Stimulated activated naive CD4-positive, alpha-beta T cell treated with Interleukin-2 at 50 U/mL for 16 hours (primary cell): ENCODE measurements at places on chromosomes 7 and 10.

- DNase-seq: no peak
Measured at GRCh38 chr10:9449530-9449929, 1395.0 kb downstream of the GATA3 start.

GRCh38 chr10:51588984-51589383 lies 110.4 kb downstream of the CSTF2T start:
- DNase-seq: no peak

- no peak for DNase-seq
Measured at GRCh38 chr10:97861097-97861750, 11.6 kb downstream of the GOLGA7B start.

DNA sequence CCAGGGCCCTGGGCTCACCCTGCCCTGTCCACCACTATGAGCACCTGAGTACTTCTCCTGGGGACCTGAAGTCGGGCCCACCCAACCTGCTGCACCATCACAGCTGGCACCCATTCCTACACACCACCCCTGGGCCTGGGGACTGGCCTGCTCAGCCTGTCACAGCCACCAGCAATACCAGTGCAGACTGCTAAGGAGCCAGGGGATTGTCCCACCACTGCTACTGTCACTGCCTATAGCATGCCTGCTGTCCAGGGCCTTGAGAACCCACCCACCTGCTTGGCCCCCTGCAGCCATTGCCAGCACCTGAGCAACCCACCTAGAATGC lies 624.8 kb upstream of the FOXK1 start:
- no peak for DNase-seq

GRCh38 chr7:80359476-80359875 lies 152.4 kb downstream of the GNAT3 start:
- DNase-seq: no peak

GRCh38 chr10:128727114-128727513 lies 600.9 kb upstream of the MKI67 start:
- no peak for DNase-seq

DNA sequence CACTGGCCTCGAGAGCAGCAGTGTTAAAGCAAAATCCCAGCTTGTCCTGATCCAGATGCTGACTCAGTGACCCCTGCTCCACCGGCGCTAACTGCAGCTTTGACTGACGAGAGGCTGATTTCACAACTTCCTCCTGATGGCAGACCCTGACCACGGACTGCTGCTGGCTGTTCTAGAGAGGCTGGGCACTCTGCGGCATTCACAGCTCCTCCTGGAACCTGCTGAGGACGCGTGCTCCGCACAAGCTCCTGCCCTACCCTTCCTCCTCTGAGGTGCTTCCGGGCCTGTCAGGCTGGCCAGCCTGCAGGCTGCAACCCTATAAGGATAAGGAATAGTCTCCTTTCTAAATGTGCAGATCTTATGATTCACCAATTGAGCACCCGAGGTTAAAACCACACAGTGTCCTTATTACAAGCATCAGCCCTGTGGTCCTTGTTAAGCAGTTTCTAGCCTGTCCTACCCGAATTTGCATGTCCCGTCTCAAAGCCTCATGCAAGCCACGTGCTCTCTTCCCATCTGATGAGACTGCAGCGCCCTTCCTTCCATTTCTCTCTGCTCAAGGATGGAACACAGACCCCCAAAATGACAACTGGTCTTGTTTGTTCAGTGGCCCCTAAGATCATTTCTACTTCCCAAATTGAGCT lies 35.5 kb upstream of the NCAPG2 start:
- DNase-seq: no peak

- DNase-seq: no peak
Measured at GRCh38 chr10:66337211-66337610, 588.6 kb upstream of the LRRTM3 start.

DNA sequence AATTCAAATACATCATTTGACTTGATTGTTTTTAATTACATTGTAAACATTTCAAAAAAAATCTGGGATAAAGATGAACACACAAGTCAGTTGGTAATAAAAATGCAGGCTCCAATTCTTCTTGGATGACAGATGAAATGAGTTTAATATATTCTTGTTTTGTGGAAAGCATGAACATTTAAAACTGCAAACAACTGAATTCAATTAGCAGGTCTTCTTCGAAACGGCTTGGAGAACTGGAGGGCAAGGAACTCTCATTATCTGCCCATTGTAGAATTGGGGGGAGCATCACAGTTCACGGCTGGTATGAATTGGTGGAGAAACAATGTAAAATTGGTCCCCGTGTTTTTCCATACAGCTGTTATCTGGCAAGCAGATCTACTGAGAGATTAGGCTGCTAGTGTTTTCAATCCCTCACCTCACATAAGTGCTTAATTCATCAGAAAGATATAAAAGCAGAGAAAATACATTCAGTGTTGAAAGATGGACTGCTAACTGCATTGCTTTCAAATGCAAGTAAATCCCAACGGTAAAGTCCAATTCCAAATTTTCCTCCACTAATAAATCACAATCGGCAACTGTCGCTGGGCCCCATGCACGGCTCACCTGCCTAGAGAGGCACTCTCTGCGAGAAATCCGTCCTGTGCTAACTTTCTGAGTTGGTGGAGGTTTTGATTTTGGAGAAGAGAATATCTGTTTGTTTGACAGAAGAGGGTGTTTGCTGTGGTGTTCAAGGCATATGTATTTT lies 199.5 kb downstream of the ZNF438 start:
- no peak for DNase-seq

DNA sequence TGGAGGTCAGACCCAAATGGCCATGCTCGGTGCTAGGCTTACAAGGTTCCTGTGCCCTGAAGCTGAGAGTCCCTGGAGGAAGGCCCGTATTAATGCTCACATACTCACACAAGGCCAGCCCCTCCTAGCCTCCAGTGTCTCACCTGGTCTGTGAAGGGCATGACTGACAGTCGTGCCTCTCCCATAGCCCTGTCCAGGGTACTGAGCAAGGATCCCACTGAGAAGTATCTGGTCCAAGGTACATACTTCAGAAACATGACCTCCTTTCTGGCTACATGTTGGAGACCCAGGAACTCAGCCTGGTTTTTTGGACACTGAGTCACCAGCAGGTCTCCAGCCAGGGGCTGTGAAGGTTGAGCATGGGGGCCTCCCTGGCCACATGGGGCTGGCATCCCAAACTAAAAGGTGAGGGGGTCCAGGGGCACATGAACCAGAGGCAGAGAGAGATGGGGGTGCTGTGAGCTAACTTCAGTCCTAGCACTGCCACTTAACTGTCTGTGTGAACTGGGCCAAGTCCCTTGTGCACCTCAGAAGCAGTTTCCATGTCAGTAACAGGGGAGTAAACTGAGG lies 17.6 kb upstream of the RASGEF1A start:
- DNase-seq: no peak

GRCh38 chr10:110789604-110790433 lies 81.9 kb upstream of the PDCD4 start:
- DNase-seq: no peak

DNA sequence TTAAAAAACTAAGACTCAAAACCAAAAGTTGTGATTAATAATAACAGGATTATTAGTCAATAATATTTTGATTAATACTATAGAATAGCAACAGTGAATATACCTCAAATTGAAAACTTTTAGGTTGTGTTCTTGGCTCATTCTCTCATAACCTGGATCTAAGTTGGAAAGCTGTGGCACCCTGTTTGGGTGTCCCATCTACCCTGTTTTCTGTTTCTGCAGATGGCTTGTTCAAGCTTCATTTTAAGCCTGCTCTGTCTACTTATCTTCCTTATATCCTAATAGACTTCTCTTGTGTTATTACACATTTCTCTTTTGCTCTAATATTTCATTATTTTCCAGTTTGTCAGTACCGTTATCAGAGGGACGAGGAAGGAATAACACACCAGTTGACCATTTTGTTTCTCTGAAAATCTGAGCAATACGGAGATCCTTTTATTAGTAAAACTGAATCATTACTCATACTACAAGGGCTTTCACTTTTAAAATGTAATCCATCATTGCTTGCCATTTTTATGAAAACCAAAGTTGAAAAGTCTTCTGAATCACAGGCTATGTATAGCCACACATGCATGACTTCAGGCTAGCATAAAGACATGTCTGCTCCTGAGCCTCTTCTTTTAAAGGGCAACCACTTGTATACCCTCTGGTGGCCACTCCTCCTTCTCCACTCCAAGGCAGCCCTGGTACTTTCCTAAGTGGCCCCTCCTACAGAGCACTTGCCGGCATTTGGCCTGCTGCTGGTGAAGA lies 22.3 kb downstream of the COX15 start:
- no peak for DNase-seq

- DNase-seq: no peak
Measured at GRCh38 chr7:18547509-18548187, 52.1 kb downstream of the HDAC9 start.

DNA sequence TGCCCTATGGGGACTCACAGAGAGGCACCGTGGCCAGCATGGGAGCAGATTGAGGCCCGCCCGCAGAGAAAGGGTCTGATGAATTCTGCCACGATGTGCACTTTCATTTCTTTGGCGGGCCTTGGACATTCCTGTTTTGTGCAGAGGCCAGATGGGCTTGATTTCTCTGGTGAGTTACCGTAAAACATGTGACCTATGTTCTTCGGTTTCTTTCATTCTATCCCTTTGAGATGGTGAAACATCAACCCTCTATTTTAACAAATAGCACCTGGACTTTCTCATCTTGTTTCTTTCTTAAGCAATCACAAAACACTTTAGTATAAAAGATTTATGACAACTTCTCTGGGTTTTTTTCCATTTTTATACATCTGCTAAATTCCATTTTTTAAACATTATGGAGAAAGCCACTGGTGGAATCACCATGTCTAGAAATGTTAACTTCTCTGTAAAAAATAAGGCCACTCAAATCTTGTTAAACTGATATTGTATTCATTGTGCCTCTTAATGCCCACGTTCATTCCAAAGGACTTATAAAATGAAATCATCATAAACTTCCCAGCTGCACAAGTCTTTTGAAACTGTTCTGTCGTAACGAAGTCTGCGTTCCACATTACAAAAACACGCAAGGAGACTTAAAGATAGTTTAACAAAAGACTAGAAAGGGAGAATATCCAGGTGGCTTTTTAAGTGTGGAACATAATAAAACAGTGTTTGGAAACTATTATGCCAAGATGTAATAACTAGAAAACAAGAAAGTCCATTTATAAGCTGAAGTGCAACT lies 21.4 kb upstream of the ODAD2 start:
- DNase-seq: no peak

DNA sequence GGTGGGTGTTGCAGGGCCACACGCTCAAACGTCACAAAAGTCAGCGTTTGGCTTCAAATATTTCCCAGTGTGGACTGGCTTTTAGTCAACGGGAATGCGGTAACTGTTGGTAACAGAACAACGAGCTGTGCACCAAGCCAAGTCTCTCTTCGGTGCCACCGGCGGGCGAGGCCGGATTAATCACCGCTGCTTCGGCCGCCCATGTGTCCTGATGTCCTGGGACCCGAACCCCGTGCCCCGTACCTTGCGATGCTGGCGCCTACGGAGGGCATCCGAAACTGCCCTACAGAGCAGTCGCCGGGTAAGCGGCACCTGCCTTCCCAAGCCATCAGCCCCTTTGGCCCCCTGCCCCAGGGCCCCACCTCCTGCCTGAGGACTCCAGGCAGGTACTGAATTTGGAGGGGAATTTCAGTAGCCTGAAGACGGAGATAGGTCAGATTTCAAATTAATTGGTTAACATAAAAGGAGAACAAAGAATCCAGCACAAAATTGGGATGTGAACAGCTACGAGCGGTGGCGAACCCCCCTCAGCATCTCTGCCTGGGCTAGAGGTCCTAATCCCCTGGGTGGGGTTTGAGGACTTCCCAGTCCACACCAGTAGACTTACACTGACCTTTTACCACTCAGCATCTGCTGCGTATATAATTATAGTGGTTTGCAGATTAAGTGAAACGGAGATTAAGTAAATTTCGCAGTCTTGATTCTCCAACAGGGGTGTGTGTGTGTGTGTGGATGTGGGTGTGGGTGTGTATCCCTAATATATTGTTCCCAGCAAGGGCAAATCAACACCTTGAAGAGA lies at the start of gene LRRC72:
TSS of gene LRRC72 (plus strand) at position 84 of the 799 bp plus-strand sequence. CDS start at position 212, 128 bp downstream.
- no peak for DNase-seq

GRCh38 chr7:99422625-99423024 lies 13.9 kb downstream of the BUD31 start:
- DNase-seq: no peak

DNA sequence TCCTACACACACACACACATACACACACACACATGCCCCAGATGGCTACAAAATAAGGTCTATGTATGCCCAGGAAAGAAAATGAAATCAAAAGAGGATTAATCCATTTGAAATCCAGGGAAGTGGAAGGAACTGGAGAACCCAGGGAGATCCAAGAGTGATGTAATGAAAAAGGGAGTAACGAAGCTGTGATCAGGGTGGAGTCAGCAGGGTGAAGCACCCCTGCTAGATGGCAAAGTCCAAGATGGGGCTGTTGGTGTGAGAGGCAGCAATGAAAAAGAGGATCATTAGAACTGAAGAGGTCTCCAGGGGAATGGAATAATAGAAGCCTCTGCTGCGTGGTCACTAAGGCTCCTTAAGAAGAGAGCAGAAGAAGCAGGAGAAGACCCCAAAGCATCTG lies 43.6 kb upstream of the IL6 start:
- DNase-seq: no peak

GRCh38 chr7:98745722-98746318 lies 124.0 kb downstream of the TMEM130 start:
- DNase-seq: peak; percentile 56

GRCh38 chr7:22601408-22601807 lies 101.4 kb upstream of the STEAP1B start:
- DNase-seq: no peak

DNA sequence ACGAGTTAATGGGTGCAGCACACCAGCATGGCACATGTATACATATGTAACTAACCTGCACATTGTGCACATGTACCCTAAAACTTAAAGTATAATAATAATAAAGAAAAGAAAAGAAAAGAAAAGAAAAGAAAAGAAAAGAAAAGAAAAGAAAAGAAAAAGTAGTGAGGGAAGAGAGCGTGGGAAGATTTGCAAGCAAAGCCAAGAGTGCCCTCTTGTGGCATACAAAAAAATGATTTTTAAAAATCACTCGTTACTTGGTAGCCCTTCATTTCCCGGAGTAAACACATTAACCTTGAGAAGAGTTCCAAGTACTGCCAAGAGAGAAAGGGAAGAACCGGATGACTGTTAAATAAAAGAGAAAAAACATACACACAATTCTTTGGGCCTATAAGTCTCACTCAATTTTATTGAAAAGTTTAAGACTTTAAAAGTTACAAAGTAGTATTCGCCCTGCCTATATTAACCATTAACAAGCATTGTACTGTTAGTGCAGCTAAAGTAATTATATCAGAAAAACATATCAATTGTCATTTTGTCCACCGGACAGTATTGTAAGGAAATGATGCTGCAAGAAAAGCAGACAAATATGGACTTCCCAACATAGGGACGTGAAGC lies 6.2 kb upstream of the CH25H start:
- no peak for DNase-seq

- DNase-seq: no peak
Measured at GRCh38 chr10:100436255-100436654, 26.6 kb upstream of the WNT8B start.
